ENCODE measurements at places on chromosomes 2 and 18.

GRCh38 chr2:170585067-170585466 lies 130.1 kb upstream of the SP5 start:
- DNase-seq: no peak

DNA sequence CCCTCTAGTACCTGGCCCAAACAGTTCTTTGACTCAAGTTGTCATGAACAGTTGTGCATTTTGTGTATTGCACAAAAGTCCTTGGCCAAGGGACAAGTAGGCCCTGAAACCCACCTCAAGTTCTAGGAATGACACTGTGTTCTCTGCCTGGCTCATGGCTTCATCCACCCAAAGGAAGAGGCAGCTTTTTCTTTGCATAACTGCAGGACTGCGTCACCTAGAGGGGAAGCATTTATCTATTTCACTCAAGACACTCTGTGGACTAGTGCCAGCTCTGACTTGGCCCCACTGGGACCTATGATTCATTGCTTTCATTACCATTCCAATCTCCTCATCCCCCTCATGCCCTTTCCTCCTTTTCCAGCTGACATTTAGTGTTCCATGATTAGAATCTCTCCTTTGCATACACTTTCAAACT lies 119.3 kb upstream of the SIX2 start:
- DNase-seq: no peak

DNA sequence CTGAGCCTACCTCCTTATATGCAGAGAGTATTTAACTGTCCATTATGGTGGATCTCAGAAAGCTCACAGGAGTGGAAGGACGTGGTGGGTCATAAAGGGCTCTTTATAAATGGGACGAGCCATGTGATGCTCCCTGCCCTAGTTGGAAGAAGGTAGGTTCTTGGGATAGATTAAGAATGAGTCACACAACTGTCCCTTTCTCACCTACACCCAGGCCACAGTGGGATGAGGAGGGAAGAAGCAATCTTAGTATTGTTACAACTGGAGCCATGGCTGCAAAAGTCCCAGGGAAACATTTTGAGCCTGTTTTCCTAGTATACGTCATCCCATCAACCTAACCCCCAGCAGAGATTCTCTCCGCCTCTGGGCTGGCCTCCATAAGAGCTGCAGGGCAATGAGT lies 229.9 kb downstream of the TTC32 start:
- DNase-seq: no peak

- DNase-seq: no peak
Measured at GRCh38 chr2:237214030-237214675, 128.5 kb downstream of the COPS8 start.

DNA sequence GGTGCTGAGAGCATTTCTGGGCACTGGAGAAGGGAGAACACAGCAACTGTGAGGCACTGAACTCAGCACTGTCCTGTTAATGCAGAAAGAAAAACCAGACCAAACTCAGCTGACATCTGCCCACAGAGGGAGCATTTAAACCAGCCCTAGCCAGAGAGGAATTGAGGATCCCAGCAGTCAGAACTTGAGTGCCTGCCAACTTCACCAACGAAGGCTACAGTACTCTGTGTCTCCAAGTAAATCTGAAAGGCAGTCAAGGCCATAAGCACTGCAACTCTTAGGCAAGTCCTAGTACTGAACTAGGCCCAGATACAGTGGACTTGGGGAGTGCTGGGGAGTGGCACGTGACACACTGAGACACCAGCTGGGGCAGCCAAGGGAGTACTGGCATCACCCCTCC lies 176.2 kb upstream of the ZC3H15 start:
- no peak for DNase-seq

- DNase-seq: no peak
Measured at GRCh38 chr18:24043403-24043802, 28.8 kb downstream of the TTC39C start.

- no peak for DNase-seq
Measured at GRCh38 chr2:85250045-85250444, 77.7 kb downstream of the TGOLN2 start.

GRCh38 chr2:154978710-154979109 lies 280.2 kb downstream of the KCNJ3 start:
- DNase-seq: no peak

DNA sequence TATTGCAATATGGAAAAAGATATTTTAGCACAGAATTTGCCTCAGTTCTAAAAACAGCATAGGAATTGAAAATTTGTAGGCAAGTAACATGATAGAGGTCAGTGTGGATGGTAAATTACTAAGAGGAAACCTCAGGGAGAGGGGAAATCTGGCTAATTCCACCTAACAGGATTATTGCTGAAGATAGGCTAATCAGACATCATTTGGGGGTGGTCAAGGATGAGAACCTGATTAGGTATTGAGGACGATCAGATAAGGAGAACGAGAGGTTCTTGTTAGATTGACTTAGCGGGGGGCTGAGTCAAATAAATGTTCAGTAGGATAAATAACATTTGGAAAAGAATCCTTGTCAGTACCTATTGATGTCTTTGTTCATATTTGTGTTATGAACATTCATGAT lies 543.2 kb upstream of the LRRTM4 start:
- no peak for DNase-seq

GRCh38 chr2:160752475-160753330 lies 259.1 kb upstream of the RBMS1 start:
- no peak for DNase-seq

DNA sequence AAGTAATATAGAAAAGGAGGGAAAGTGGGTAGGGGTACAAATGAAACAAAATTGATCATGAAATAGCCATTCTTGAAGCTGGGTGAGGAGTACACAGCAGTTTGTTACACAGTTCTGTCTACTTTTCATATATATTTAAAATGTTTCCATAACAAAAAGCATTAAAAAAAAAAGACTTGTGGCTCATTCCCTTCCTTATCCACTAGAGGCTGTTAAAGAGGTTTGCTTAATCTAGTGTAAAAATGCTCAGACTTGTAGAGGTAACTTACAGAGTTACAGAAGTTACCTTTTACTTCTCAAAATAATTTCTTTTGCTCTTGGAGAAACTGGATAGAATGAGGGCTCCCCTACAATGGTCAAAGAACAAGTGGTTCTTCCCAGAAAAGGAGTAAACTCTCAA lies 8.1 kb upstream of the WIPF1 start:
- DNase-seq: no peak

DNA sequence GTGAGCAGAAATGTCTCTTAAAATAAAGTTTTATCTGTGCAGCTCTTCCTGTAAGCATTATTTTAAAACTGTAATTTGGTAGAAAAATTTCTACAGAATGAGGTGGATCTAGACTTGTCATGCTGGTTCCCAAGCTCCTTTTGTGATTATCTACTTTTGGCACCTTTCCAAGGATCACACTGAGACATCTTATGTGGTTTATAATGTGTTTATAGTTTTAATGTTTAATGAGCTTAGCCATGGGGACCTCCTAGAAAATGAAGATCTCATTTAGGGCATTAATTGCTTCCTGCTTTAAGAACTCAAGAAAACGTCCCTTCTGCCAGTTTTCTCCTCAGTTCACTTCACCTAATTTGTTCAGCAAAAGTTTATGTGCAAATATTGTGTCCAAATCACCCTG lies 468.4 kb downstream of the SUCLG1 start:
- no peak for DNase-seq

DNA sequence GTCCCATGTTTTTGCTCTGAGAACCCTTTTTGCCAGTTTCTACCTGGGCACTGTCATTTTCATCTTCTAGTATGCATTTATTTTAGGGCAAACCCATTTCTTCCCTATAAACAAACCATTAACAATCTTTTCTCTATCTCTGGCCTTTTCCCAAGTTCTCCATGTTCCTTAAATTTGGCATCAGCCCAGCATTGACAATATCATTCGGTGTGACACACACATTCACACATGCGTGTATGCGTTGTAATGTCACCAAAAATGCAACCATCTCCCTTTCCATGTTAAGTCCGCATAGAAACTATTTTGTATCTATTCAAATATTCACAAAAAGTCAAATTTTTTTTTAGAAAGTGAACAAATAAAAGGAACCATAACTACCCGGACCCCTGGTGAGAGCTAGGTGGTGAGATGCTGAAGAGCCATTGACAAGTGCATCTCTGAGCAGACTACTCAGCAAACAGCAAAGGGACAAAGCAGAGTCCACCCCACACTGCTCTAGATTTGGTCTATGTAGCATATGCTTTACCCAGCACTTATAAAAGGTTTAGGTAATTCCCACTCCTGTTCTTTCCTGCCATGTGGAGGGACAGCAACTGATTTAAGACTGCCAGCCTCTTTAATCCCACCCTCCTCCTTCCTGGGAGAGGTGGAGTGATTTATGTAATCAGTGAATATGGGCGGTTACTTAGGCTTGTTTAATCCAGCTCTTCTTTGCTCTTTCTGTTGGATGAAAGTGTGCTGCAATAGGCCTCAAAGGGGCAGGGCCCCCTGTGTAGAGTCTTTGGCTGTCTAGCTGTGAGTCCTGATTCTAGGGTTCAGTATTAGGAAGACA lies 124.1 kb downstream of the METTL8 start:
- DNase-seq: no peak

GRCh38 chr2:283996-284794 lies 3.7 kb downstream of the ALKAL2 start:
- DNase-seq: no peak

- no peak for DNase-seq
Measured at GRCh38 chr2:3461801-3462492, 57.4 kb downstream of the ADI1 start.

DNA sequence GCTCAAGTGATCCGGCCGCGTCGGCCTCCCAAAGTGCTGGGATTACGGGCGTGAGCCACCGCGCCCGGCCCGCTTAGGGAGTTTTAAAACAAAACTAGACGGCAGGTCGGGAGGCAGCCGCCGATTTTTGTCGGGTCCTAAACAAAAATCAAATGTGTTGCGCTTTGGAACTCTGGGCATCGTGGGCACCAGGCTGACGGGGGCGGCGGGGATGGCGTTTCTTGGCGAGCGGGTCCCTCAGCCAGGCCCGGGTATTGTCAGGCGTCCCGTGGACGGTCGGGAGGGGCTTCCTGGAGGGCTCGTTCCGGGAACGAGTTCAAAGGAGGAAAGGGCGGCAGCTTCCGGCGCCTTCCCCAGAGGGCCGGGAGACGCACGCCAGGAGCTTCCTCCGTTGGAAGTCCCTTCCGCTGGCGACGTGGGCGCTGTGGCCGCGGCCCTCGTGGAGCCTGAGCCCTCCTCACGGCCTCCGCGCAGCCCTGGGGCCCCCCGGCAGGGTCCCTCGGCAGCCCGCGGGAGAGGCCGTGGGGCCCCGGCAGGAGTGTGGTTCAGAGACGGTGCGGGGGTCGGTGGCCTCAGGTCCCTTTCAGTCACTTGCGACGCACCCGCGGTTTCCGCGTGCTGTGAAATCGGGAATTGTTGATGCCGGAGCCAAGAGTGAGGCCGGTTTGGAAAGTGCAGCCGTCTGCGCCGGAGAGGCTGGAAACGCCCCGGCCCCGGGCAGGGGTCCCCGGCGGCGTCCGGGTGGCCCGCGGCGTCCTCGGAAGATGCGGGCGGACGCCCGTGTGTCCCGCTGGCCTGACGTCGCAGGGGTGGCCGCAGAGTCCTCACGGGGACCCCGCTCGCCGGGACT lies 59.3 kb downstream of the EMILIN2 start:
- peak; percentile 29 for DNase-seq

GRCh38 chr2:65103013-65103715 lies 26.7 kb downstream of the RAB1A start:
- DNase-seq: no peak

GRCh38 chr2:45944074-45944473 lies 292.6 kb downstream of the PRKCE start:
- no peak for DNase-seq

DNA sequence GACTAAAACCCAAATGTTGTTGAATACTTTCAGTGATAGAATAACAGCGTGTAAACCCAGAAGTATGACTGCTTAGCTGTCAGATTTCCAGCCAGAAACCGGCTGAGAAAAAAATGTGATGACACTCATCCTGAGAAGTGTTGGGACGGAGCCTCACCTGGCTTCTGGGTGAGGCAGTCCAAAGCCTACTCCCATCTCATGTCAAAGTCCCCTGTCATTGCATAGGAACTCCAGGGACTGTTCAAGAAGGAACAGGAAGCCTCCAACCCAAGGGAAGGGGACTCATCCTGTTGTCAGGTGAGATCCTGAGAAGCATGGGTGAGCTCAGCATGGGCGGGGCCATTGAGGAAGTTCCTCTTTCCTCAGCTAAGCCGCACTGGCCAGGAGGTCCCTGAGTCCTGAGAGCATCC lies 11.3 kb upstream of the CHRNA1 start:
- DNase-seq: no peak

DNA sequence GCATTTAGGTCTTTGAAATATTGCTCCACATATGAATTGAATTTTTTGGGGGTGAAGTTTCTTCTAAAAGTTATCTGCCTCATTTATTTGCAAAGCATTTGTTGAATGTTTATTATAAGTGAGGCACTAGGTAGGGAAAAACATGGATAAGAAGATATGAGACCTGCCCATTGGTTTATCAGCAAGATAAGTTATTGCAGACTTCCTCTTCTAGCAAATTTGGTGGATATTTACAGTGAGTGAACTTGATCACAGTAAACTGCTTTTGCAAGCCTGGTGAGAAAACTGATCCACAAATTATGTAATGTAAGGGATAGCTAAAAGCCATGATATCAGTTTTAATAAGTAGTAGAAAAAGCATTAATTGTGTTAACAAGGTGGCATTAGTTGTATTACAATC lies 364.8 kb downstream of the SOCS6 start:
- no peak for DNase-seq

DNA sequence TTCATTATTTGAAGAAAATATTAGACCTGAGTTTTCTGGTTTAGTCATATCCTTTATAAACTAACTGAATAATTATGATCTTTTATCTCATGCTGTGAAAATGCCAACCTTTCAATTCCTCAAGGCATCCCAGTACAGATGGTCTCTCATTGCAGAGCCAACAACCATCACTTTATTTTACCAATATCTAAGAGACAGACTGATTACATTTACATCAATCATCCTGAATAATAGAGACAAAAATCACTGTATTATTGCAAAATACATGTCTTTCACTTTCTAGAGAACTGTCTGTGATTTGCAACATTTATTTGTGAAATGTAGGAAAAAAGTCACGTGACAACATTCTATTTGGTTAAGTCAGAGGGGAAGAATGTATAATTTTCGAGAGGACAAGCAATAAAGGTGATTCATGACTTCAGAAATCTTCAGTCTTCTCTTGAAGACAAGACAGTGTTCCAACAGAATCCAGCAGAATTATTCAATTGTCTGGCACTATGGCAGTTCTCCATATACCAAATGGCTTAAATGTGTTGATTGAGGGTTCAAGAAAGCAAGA lies 503.6 kb upstream of the SYT4 start:
- no peak for DNase-seq

DNA sequence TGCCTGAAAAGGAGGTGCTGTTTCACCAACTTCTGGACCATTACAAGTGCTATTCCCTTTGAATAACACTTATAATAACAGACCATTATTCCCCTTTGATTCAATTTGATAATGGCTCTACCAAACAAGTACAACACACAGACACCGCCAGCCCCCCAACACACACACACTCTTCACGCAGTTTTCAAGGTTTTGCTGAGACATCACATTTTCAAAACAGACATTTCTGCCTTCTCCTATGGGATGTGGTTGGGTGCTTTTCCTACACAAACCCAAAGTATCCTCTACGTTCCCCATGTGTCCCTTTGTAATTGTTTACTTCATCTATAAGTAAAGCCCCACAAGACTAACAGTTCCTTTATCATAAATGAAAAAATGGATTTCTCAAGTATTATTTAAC lies 229.7 kb downstream of the KCNH7 start:
- DNase-seq: no peak

- DNase-seq: no peak
Measured at GRCh38 chr2:227460070-227460485, 11.9 kb upstream of the AGFG1 start.

All from stimulated activated CD4-positive, alpha-beta T cell treated with anti-CD3 and anti-CD28 coated beads, TNF-alpha, amount 100 ng/mL, for 1 hour (primary cell).